ENCODE measurements at places on chromosomes 6 and 20. TPM values are rescaled to one million over a fixed set of nuclear protein-coding genes. Genes with fewer than 3 reads are reported as not detected.

SPAG4 gene
- total RNA-seq = 2.2 TPM

XRN2 gene
- total RNA-seq = 60.7 TPM

APOM gene
- total RNA-seq = 2.4 TPM

RXRB gene
- 72.4 TPM for total RNA-seq

NT5E gene
- 5.8 TPM for total RNA-seq

MYLK2 gene
- total RNA-seq = not detected

SIRPD gene
- not detected for total RNA-seq

NTSR1 gene
- not detected for total RNA-seq

Data from activated B cell treated with CpG ODN at 0.5 μM for 24 hours (primary cell).